ENCODE measurements at places on chromosomes 1 and 21. TPM values are rescaled to one million over a fixed set of nuclear protein-coding genes. Genes with fewer than 3 reads are reported as not detected.

GRCh38 chr1:45604239-45604638 lies 19.6 kb downstream of the CCDC17 start:
- H3K27ac ChIP-seq = no peak overlapping the region
- peaks cover 10% of the 10 kb centered on the region for H3K4me1 ChIP-seq
- H3K36me3 ChIP-seq = peaks cover 33% of the 10 kb centered on the region
- no peak for DNase-seq

GRCh38 chr21:25428537-25428936 lies 178.7 kb downstream of the MRPL39 start:
- H3K36me3 ChIP-seq = no peaks in the 10 kb centered on the region
- no peak for DNase-seq
- H3K4me3 ChIP-seq = no peak overlapping the region
- H3K27ac ChIP-seq = no peak overlapping the region
- H3K4me1 ChIP-seq = no peaks in the 10 kb centered on the region

GRCh38 chr1:115183158-115183557 lies 93.9 kb upstream of the TSPAN2 start:
- no peaks in the 10 kb centered on the region for H3K27me3 ChIP-seq
- DNase-seq = no peak
- H3K27ac ChIP-seq = peak overlapping the region; percentile 66
- no peaks in the 10 kb centered on the region for H3K36me3 ChIP-seq

DNA sequence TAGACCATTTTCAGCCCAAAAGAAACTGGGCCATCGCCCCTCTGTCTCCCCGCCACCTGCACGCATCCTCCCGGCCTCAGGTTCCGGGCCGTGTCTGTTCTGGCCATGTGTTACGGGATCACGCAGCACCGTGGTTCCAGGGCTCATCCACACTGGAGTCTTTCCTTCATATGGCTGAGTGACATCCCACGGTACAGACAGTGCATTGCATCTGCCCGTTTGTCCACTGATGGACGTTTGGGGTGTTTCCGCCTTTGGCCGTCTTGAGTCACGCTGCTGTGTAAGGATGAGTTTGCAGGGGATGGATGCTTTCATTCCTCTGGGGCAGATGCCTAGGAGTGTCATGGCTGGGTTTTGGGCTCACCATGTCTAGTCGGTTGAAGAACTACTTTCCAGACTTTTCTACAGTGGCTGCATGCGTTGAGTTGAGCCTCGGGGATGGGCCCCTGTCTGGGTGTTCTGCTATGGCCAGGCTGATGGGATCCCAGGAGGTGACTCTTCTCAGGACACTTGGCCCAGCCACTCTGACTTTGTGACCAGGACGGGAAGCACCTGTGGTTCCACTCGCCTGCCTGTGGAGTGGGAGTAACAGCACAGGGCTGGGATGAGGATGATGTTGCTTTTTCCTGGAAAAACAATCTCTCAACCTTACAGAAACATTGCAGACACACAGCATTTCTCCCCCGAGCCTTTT lies 16.8 kb downstream of the RRP1 start:
- DNase-seq = no peak
- peaks cover 23% of the 10 kb centered on the region for H3K4me1 ChIP-seq
- H3K4me3 ChIP-seq = no peak overlapping the region
- H3K36me3 ChIP-seq = peaks cover 41% of the 10 kb centered on the region
- no peaks in the 10 kb centered on the region for H3K27me3 ChIP-seq
- H3K27ac ChIP-seq = no peak overlapping the region

Gene LCE1B
- total RNA-seq = 153 TPM

Gene AXDND1
- total RNA-seq = not detected

Gene CASZ1
- 168 TPM for total RNA-seq

Gene FHAD1
- total RNA-seq = not detected

Gene SLC26A9
- 6.8 TPM for total RNA-seq

Measured in suprapubic skin (tissue), 4 donors.